ENCODE measurements at places on chromosomes 12 and 14.

DNA sequence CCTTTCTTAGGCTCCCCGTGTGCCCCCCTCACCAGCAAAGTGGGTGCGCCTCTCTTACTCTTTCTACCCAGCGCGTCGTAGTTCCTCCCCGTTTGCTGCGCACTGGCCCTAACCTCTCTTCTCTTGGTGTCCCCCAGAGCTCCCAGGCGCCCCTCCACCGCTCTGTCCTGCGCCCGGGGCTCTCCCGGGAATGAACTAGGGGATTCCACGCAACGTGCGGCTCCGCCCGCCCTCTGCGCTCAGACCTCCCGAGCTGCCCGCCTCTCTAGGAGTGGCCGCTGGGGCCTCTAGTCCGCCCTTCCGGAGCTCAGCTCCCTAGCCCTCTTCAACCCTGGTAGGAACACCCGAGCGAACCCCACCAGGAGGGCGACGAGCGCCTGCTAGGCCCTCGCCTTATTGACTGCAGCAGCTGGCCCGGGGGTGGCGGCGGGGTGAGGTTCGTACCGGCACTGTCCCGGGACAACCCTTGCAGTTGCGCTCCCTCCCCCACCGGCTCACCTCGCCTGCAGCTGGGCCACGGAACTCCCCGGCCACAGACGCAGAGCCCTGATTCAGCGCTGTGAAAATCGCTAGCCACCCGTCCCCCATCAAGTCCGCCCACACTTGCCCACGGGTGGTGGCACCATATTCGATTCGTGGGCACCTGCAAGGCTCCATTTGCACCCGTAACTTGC lies 1.3 kb downstream of the TMEM233 start:
- no peak for DNase-seq

GRCh38 chr12:91417650-91418049 lies 235.0 kb upstream of the DCN start:
- DNase-seq = no peak

- no peak for DNase-seq
Observed at GRCh38 chr12:95784286-95784685, 6.3 kb downstream of the NTN4 start.

- no peak for DNase-seq
Observed at GRCh38 chr12:19550626-19551025, 111.3 kb downstream of the AEBP2 start.

GRCh38 chr12:42162193-42162592 lies 17.5 kb upstream of the GXYLT1 start:
- DNase-seq = no peak

DNA sequence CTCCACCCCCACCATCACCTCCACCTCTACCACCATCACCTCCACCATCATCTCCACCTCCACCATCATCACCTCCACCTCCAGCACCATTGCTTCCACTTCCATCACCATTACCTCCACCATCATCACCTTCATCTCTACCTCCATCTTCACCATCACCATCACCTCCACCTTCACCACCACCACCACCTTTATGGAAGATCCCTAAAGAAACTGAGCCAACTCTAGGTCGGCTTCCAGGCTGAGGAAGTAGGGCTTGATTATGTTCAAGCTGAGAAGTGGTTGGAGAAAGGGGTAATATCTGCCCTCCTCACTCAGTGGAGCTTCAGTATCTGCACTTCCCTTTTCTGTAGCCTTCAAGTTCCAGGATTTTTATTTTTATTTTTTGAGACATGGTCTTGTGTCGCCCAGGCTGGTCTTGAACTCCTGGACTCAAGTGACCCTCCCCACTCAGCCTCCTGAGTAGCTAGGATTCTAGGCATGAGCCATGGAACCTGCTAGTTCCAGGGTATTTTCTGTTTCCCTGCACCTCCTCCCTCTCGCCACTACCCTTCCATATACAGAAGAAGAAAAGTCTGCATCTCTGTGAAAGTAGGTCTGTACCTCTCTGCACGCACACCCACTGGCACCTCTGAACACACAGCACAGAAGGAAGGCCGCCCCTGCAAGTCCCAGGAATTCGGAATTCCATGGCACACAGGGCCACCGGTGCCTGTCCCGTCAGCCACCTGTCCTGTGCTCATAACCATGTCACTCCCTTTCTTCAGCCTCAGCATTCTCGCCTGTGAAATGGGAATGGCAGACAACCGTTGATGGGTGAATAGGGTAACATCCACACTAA lies 5.9 kb downstream of the ZBTB42 start:
- DNase-seq = no peak

DNA sequence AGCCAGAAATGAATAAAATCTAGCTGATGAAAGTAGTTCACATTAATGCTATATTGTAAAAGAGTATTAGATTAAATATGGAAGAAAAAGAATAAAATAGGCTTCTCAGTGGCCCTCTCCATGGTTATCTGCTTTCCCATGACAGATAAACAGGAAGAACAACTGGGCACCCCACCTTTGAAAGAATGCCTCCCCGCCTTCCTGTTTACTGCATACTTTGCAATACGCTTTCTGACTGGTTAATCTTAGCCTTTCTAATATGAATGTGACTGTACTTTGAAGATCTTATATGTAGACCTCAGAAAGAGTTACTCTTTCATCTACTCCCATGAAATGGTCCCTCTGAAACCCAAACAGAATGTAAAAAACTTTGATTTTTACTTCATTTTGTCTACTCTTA lies 34.1 kb upstream of the DAAM1 start:
- DNase-seq = no peak

DNA sequence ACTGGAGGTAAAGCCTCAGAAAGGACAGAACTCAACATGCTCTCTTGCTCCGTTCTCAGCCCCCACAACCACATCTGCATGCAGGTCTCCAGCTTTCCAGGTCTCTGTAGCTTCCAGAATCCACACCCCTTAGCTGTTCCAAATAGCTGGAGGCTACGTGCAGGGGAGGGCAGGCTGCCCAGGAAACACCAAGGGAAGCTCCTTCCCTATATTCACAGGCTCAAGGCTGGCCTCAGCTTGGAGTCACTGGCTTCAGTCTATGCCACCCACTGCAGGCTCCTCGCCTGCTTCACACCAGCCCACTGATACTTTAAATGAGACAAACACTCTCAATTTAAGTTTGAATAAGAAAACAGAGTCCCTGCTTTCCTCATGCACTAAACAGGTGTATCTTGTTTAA lies 73.3 kb downstream of the ASCL4 start:
- DNase-seq = no peak

GRCh38 chr12:98453070-98453469 lies 62.3 kb upstream of the TMPO start:
- DNase-seq = no peak

DNA sequence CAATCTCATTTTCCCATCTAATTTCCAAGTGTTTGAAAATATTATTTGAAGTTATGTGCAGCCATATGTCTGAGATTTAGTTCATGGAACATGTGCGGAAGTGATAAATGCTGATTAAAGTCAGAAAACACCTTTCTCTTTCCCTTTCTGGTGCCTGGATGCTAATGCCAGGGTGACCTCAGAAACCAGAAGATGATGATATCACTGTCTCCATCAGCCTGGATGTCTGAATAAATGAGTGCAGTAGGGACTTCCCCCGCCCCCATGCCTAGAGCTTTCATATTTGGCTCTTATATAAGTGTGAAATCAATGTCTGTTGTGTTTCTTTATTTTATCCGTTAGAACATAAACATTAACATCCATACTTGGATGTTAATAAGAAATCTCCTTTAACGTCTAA lies 261.9 kb upstream of the LRIG3 start:
- no peak for DNase-seq

- peak; percentile 47 for DNase-seq
Observed at GRCh38 chr12:103494734-103495468, 867 bp downstream of the C12orf42 start.

GRCh38 chr14:102805371-102805891 lies 28.2 kb downstream of the TRAF3 start:
- DNase-seq = no peak

DNA sequence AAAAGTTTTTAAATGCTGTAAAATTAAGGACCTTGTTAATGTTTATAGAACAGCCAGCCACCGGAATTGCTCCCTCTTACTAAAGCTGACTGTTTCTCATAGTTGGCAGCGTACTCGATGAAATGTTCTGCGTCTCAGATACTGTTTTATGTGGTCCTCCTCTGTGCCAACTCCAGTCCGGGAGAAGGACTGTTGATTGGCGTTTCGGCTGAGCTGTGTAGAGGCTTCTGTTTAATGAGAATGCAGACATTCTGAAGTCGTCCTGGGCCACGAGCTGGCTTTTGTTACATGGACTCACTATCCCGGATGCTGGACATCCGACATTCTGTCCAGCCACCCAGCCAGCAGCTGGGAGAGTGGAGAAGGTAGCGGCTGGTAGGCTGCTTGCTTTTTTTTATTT lies 75.4 kb downstream of the WDR20 start:
- DNase-seq = no peak

GRCh38 chr14:23694085-23694948 lies 58.2 kb downstream of the DHRS2 start:
- no peak for DNase-seq

GRCh38 chr12:40158592-40159111 lies 52.8 kb upstream of the SLC2A13 start:
- no peak for DNase-seq

DNA sequence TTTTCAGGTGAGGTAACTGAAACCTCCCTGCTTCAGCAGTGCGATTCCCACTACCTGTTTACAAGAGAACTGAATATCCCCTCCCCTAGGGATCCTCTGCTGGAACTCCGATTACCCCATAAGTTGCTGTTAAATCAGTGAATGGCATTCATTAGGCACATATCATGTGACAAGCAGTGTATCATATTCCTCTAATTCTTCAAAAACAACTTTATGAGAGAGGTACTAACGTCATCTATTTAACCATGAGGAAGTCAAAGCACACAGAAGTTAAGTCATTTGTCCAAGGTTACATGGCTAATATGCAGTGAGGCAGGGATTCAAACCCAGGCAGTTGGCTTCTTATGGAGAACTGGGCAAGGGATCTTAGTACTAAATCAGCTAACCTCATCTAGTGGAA lies 43.9 kb upstream of the PCED1B start:
- DNase-seq = no peak

DNA sequence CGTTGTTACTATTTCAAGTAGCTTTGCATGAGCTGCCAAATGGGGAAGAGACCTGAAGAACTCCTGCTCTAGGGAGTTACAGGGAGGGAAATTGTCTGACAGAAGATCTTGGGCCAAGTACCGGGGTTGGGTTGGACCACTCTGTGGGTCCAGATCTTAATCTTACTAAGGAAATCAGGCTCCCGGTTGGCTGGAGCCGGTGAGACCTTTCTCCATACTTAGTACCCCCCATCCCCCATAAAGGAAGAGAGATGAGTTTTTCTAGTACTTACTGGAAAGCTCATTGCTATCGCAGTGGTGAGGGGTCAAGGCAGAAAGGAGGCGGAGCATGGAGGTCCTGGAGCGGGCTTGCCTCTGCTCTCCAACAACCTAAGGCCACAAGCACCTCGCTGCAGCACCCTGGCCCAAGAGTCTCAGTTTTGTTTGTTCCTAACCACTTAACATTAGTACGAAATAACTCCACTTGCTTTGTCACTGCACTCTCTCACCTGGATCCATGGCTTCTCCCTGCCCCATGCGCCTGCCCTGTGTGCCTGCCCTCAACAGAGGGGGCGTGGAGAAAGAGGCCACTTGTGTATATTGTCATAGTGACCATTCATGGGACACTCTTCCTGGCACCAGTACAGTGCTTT lies 6.8 kb upstream of the UNC119B start:
- no peak for DNase-seq

- DNase-seq = no peak
Observed at GRCh38 chr12:71315328-71315985, 124.1 kb upstream of the LGR5 start.

DNA sequence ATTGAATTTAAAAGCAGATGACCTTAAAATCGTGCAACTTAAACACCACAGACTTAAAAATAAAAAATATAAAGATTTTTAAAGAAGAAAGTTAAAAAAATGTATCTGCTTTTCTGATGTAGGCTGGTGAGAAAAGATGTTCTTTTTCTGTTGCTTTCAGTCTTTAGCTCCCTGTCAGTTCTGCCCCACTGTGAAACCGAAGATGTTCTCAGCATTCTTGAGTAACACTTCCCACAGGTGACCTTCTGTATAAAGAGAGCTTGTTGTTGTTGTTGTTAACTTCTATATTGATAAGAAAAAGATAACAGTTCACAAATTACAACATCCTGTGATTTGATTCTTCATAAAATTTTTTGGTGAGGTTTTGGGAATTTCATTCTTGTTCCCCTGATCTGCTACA lies 377.9 kb upstream of the RGS6 start:
- no peak for DNase-seq

DNA sequence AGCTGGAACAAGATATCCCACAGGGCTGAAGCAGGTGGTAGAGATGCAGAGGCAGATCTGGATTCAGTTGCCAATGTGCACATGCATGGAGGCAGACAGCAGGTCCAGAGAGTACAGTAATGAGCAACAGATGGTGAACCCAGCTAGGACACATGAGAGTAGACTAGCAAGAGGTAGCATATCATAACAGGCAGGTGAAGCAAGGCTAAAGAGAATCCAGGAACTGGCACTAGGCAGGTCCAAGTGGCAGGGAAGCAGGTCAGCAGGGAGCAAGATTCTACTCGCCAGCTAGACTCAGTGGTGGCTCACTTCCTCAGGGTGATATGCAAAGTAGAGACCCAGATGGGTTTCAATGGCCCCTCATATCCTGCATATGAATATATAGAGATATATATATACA lies 15.3 kb upstream of the MYF6 start:
- DNase-seq = no peak

- DNase-seq = no peak
Observed at GRCh38 chr12:84738481-84738972, 174.1 kb downstream of the SLC6A15 start.
